ENCODE measurements at places on chromosomes 2 and 18.
A peak's percentile ranks its signal among the peaks of the same experiment; 100 is the strongest.

DNA sequence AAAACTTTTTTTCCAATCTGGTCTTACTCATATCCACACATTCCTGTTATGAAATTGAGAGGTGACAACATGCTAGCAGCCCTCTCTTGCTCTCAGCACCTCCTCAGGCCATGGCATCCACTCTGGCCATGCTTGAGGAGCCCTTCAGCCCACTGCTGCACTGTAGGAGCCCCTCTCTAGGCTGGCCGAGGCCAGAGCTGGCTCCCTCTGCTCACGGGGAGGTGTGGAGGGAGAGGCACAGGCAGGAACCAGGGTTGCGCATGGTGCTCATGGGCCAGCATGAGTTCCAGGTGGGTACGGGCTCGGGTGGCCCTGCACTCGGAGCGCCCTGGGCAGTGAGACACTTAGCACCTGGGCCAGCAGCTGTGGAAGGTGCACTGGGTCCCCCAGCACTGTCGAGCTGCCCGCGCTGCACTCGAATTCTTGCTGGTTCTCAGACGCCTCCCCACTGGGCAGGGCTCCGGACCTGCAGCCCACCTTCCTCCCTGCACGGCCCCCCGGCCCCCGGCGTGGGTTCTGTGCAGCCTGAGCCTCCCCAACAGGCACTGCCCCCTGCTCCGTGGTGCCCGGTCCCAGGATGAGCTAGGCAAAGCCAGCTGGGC is 1669.6 kb upstream of the CELF4 start:
- DNase-seq = no peak

GRCh38 chr2:203301667-203302066 is 26.5 kb upstream of the ABI2 start:
- no peak for DNase-seq

DNA sequence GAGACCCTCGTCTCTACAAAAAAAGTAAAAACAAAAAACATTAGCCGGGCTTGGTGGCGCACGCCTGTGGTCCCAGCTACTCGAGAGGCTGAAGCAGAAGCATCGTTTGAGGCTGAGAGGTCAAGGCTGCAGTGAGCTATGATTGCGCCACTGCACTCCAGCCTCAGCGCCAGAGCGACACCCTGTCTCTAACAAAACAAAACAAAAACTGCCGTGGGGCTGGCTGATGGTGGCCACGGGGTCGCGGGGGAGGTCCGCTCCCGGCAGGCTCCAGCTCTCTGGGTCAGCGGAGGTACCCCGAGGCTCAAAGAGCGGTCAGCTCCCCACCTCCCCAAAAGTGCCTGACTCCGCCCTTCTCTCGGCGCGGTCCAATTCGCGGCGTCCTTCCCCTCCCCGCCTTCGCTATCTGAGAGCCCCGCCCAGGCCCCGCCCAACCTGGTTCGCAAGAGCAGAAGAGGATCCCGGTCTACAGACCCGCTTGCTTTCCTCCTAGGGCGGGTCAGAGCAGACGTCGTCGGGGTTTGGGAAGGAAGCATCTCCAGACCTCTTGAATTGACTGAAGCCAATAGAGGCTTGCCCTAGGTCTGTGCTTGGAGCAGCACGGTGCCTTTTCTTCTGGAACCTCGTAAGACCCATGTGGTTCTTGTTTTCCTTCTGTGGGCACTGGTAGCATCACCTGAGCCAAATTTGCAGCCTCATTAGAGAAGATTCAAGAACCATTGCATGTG is 7.8 kb downstream of the RAX start:
- DNase-seq = no peak

- no peak for DNase-seq
Measured at GRCh38 chr2:207766697-207767460, 2.8 kb downstream of the FZD5 start.

DNA sequence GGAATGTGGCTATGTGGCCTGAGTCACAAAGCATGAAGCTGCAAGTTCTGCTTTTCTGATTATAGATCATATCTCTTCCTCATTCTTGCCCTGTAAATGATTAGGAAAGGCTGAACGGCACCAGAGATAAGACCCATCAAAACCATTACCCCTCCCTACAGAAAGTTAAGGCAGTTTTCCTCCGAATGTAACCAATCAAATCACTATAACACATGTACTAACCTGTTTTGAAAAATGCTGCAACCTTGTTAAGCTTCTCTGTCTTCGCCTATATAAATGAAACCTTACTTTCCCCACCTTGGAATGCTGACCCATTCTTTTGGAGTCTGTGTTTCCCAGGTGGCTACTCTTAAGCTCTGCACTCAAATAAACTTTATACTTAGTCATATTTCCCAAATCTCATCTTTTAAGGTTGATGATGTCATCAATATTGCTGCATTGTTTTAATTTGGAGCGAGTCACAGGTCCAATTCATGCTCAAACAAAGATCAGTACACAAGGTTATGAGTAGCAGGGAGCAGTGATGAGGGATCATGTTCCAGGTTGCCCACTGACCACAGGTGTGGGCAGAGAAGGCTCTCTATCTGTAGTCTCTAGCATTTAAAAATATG is 662.3 kb downstream of the IRS1 start:
- no peak for DNase-seq

GRCh38 chr18:42100248-42100647 is 145.2 kb downstream of the PIK3C3 start:
- no peak for DNase-seq

DNA sequence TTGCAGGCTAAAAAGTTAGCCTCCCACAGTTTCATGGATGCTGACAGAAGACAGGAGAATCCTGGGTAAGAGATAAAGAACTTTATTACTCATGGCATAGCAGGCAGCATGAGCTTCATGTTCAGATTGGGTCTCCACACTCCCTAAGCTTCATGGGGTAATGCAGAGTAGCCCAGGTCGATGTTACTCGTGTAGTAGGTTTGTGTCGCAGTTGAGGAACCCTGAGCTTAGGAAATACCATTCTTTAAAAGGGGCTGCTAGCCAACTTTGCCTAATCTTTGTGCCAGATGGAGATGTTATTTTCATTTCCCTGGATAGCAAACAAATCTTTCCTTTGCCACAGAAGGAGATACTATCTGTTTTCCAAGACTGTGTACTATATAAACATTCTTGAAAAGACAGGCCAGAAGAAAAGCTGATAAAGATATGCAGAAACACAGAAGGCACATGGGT is 117.6 kb downstream of the LTBP1 start:
- DNase-seq = no peak

GRCh38 chr18:35376393-35376741 is 770 bp downstream of the ZNF396 start:
- peak; percentile 16 for DNase-seq

DNA sequence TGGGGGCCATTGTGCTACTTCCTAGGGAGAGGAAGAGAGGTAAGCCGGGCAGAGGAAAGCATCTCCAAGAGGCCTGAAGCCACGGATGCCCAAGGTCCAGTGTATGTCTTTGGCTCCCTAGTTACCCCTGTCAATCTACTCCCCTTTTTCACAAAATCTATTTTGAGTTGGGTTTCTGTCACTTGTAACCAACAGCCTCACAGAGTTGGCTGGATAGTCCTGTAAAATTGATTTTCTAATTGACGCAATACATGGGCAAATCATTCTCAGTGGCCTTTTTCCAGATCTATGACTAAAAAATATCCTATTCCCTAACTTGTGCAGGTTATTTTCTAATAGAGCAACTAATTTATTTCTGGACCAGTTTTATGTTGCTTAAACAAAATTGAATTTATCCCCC is 168.4 kb downstream of the IRS1 start:
- DNase-seq = no peak

- DNase-seq = no peak
Measured at GRCh38 chr18:43514747-43515146, 237.5 kb upstream of the SYT4 start.

- no peak for DNase-seq
Measured at GRCh38 chr2:127302168-127302567, 8.2 kb upstream of the ERCC3 start.

GRCh38 chr2:215527736-215528135 is 91.9 kb upstream of the FN1 start:
- no peak for DNase-seq

DNA sequence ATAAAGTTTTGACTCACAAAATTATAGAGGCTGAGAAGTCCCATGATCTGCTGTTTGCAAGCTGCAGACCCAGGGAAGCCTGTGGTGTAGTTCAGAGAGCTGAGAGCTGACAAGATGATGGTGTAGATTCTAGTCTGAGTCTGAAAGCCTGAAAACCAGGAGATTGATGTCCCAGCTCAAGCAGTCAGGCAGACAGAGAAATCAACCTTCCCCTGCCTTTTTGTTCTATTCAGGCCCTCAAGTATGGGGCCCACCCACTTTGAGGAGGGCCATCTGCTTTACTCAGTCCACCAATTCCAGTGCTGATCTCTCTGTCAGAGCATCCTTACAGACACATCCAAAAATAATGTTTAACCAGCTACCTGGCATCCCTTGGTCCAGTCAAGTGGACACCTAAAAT is 479.6 kb downstream of the STK39 start:
- no peak for DNase-seq

DNA sequence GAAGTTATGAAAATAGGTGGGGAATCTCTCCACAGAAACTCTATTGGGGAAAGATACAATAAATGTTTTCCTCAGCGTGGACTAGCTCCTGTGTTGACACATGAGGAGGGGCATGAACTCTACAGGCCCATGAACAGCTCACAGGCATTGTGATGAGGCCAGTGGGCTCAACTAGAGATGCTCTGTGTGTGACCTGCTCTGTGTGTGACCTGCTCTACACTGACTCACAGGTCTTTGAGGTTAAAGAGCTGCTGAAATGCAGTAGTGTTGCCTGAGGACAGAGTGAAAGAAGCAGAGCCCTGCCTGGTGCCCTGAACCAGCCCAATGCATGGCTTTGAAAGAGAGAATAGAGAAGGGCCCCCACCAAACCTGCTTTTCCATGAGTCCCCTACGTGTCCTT is 117.6 kb downstream of the MCFD2 start:
- DNase-seq = no peak

GRCh38 chr2:172249986-172250385 is 147.3 kb upstream of the DLX2 start:
- no peak for DNase-seq

DNA sequence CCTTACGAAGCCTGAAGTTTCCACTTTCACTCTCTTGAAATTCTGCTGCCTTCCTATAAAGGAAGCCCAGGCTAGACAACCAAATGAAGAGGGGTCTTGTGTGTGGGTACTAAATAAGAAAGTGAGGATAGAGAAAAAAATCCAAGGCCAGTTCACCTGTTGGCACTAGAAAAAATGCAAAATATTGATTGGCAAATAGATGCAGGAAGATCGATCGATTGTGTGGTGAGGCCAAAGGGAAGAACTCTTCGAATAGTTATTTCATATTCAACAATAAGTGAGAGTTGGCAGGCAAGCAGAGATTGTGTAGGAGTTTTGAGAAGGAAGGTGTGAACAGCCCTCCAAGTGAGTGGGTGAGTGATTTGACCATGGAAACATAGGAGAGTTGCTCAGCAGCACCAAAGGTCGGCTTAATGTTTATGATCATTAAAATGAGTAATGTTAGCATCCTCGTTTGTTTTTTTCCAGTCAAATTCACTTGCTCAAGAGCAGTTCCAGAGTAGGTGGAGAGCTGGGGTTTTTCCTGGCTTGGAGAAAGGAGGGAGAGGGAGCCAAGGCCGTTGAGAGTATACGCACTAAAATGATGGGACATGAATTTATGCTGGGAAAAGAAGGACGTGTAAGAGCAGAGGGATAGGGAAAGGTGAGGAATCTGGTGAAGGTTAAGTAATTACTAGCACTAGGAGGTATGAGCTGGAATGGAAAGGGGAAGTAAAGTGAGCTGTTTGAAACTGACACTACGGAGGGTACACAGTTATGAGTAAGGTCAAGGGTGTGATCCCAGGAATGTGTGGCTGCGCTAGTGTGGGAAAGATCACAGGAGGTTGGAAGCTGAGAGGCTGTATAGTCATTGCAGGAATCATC is 1.1 kb upstream of the NAPG start:
- no peak for DNase-seq

- DNase-seq = no peak
Measured at GRCh38 chr2:42839809-42840501, 47.6 kb upstream of the HAAO start.

DNA sequence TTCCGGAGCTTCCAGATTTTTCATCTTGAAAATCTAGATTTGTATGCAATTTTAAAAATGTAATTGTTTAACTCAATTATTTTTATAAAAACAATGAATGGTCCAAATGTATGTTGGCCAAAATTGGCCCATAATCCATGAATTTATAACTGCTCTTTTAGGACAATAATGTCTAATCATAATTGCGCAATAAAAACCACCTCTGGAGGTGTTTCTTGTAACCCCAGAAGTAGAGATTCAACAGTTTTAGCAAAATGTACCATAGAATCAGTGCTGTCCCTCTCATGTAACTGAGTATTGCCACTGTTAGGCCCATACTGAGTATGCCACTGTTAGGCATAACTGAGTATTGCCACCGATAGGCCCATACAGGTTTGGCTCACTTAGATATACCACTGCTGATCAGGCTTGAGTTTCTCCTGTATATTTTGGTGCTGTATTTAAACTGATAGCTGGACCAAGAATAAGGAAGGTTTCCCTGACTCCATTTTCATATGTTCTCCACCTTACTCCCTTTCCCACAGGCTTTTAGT is 70.8 kb upstream of the EPB41L5 start:
- DNase-seq = no peak

GRCh38 chr2:131046918-131047652 is 46.2 kb downstream of the FAM168B start:
- DNase-seq = no peak

GRCh38 chr2:28956890-28957289 is 24.2 kb upstream of the TOGARAM2 start:
- no peak for DNase-seq

GRCh38 chr18:6118080-6118479 is 222.8 kb upstream of the TMEM200C start:
- no peak for DNase-seq

DNA sequence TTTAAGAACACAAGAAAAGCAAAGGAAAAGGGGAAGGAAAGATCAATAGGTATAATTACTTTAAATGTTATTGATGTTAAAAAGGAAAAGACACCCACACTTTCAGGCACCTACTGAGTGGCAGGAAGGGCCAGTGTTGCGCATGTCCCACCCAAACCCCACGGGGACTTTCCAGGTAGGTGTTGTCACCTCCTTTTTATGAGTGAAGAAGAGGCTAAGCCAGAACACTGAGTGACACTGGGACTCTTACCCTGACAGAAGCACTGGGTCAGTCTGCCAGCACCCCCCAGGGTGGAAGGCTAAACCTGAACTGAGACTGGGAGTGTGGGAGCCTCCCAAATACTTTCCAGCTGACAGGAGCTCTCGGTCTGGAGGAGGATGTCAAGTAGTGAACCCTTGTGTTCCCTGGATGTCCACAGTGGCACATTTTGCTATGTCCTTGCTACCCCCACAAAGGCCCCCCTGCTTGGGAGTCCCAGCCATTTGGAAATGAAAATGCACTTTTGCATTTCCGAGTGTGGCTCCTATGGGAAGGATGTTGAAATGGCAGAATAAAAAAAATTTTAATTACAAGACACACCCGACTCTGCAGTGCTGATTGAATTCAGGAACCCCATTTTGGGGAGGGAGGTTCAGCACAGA is 90.9 kb upstream of the SMAD2 start:
- peak; percentile 12 for DNase-seq

GRCh38 chr18:66226782-66227181 is 377.1 kb downstream of the CDH19 start:
- no peak for DNase-seq
